ENCODE measurements at places on chromosomes 16 and 17. TPM values are rescaled to one million over a fixed set of nuclear protein-coding genes. Genes with fewer than 3 reads are reported as not detected.

DNA sequence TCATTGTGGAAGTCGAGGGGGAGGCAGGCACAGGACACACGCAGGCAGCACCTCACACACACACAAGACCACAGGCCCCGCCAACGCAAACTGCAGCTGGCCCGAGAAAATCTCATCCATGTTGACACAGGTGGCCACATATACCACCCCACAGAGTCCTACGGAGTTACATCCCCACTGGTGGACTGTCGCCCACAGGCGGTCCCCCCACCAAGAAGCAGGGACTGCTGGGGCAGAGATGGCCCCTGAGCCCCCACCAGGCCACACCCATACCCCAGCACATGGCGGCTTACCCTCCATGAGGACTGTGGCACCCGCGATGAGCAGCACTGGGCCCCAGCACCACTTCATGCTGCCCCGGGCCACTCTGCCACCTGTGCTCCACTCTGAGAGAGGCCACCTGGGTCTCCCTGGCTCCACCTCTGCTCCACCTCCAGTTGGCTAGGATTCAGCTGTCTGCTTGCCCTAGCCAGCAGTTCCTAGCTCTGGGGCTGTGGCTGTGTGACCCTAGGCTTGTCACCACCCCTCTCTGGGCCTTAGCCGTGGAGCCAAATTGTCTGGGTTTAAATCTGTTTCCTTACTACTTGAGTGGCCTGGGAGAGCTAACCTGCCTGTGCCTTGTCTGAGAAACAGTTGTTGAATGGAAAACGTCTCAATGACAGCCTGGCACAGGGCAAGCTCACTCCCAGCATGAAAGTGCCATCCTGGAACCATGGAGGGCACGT, at the start of gene PRSS53:
Gene PRSS53, minus strand, starts transcription at position 485 of the 725 bp plus-strand sequence. Its CDS starts 134 bp downstream, at position 351.
- DNase-seq, result no peak
- H3K27ac ChIP-seq, result no peak within 1 kb of the TSS
- H3K4me1 ChIP-seq, result peaks cover 5% of the 10 kb centered on the region

CCDC154 gene
- total RNA-seq, result 4.1 TPM

DNA sequence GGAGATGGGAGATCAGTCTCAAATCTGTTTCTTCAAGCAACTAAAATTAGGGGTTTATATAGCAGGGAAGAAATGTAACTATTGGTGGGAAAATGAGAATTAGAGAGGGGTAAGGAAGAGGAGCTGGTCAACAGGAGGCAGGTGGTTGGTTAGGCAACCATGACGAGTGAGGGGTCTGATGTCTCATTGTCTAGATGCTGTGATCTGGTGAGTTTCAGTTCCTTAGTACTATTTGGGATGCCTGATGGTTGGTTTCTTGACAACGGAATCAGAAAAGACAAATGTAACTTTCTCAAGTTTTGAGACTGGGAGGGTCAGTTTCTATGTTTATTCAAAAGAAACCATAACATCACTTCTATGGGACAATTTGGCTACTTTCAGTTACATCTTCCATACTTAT, 415.3 kb upstream of the C16orf82 start:
- no peaks in the 10 kb centered on the region for H3K27me3 ChIP-seq
- no peak overlapping the region for H3K27ac ChIP-seq
- no peaks in the 10 kb centered on the region for H3K36me3 ChIP-seq
- H3K4me1 ChIP-seq, result no peaks in the 10 kb centered on the region
- DNase-seq, result no peak

DNA sequence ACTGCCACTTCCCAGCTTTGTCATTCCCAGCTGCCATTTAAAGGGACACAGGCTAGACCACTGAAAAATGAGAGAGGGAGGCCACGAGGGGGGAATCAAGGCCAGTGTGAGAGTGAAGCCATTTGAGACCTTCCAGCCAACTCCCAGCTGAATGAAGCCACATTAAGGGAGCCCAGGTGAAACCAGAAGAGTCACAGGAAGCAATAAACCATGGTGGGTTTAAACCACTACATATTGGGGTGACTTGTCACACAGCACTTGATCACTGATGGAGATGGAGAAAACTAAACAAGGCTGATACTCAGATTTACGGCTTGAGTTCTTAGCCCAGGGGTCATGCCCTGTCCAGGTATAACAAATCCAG, 2.8 kb upstream of the NUBP1 start:
- no peak overlapping the region for H3K4me3 ChIP-seq
- H3K27ac ChIP-seq, result no peak overlapping the region
- peaks cover 38% of the 10 kb centered on the region for H3K4me1 ChIP-seq
- DNase-seq, result no peak
- H3K36me3 ChIP-seq, result no peaks in the 10 kb centered on the region

- no peaks in the 10 kb centered on the region for H3K36me3 ChIP-seq
- no peaks in the 10 kb centered on the region for H3K27me3 ChIP-seq
- H3K4me3 ChIP-seq, result no peak overlapping the region
- peak; percentile 10 for DNase-seq
These were observed 174.2 kb downstream of the SEC14L1 start for GRCh38 chr17:77315010-77315409.

GRCh38 chr16:62977876-62978275, 941.6 kb upstream of the CDH8 start:
- no peak overlapping the region for H3K4me3 ChIP-seq
- no peaks in the 10 kb centered on the region for H3K27me3 ChIP-seq
- DNase-seq, result no peak
- no peak overlapping the region for H3K27ac ChIP-seq
- no peaks in the 10 kb centered on the region for H3K4me1 ChIP-seq

SLC16A6 gene
- 7.5 TPM for total RNA-seq

SCGB1C2 gene
- not detected for total RNA-seq

KLHL10 gene
- 0.29 TPM for total RNA-seq

GRCh38 chr17:16977932-16978331, 6.0 kb upstream of the TNFRSF13B start:
- H3K4me3 ChIP-seq, result no peak overlapping the region
- H3K4me1 ChIP-seq, result no peaks in the 10 kb centered on the region
- no peak overlapping the region for H3K27ac ChIP-seq
- DNase-seq, result no peak
- H3K36me3 ChIP-seq, result no peaks in the 10 kb centered on the region

DNA sequence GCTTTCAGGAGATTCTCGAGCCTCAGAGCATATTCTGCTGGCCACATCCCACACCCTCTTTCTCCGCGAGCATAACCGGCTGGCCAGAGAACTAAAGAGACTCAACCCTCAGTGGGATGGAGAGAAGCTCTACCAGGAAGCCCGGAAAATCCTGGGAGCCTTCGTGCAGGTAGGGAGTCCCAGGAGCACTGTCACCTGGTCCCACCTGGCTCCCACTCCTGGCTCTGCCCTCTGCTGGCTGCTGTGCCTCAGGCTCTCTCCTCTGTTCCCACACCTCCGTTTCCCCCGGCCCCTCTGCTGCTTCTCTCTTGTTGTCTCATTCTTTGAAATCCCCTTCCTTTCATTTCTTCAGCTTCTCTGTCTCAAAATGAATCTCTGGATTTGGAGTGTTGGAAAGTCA, 16.4 kb downstream of the LPO start:
- no peaks in the 10 kb centered on the region for H3K36me3 ChIP-seq
- no peak overlapping the region for H3K4me3 ChIP-seq
- no peak for DNase-seq
- peaks cover 28% of the 10 kb centered on the region for H3K27me3 ChIP-seq

DNA sequence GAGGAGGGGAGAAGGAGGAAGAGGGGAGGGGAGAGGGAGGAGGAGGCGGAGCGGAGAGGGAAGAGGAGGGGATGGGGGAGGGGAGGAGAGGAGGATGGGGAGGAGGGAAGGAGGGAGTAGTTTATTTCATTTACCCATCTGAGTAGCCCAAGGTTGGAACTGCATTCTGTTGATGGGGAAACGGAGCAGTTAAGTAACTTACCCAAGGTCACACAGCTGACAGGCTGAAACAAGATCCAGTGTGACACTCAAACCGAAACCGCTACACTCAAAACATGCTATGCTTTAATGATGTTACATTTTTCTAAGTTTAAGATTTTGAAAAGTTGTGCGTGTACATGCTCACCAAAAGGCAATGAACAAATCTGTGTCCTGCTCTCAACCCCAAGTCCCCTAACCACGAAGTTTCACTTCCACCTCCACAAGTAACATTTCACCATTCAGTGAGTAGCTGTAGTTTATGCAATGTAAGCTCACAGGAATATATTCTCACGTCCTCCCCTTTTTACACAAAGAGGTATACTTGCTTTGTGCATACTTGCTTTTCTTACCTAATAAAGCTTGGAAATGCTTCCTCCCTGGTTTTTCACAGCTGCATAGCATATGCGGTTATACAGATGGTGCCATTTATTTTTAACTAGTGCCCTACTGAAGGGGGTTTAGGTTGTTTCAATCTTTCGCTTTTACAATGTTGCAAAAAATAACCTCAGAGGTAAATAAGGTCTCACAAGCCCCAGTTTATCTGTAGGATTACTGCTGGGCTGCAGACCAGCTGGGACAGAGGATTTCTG, 275.3 kb downstream of the PARN start:
- no peaks in the 10 kb centered on the region for H3K36me3 ChIP-seq
- peaks cover 6% of the 10 kb centered on the region for H3K4me1 ChIP-seq
- no peak overlapping the region for H3K27ac ChIP-seq
- H3K4me3 ChIP-seq, result no peak overlapping the region

GRCh38 chr17:46025510-46026165, 26.6 kb downstream of the STH start:
- no peaks in the 10 kb centered on the region for H3K27me3 ChIP-seq
- H3K27ac ChIP-seq, result no peak overlapping the region
- peaks cover 30% of the 10 kb centered on the region for H3K36me3 ChIP-seq
- no peaks in the 10 kb centered on the region for H3K4me1 ChIP-seq

GRCh38 chr16:22815863-22816262, 1.9 kb downstream of the HS3ST2 start:
- no peaks in the 10 kb centered on the region for H3K4me1 ChIP-seq
- no peak overlapping the region for H3K27ac ChIP-seq
- H3K27me3 ChIP-seq, result peaks cover 45% of the 10 kb centered on the region
- no peak for DNase-seq
- no peaks in the 10 kb centered on the region for H3K36me3 ChIP-seq

- no peaks in the 10 kb centered on the region for H3K27me3 ChIP-seq
- no peak for DNase-seq
- no peak overlapping the region for H3K27ac ChIP-seq
- H3K36me3 ChIP-seq, result no peaks in the 10 kb centered on the region
- H3K4me1 ChIP-seq, result no peaks in the 10 kb centered on the region
These were observed 88.8 kb downstream of the CYLD start for GRCh38 chr16:50830698-50831097.

- peak within 1 kb of the TSS; percentile 72 for H3K27ac ChIP-seq
- H3K4me3 ChIP-seq, result peak within 1 kb of the TSS; percentile 69
- peak; percentile 90 for DNase-seq
- no peaks in the 10 kb centered on the region for H3K27me3 ChIP-seq
These were observed at the start of gene P3H4 for GRCh38 chr17:41811549-41812380. Gene P3H4, minus strand, starts transcription at chr17:41811949. Its CDS starts 34 bp downstream, at chr17:41811915.

- no peak overlapping the region for H3K27ac ChIP-seq
- H3K4me3 ChIP-seq, result no peak overlapping the region
- no peaks in the 10 kb centered on the region for H3K36me3 ChIP-seq
- H3K4me1 ChIP-seq, result peaks cover 26% of the 10 kb centered on the region
These were observed 68.0 kb downstream of the ZFHX3 start for GRCh38 chr16:72979974-72980373.

- H3K4me1 ChIP-seq, result no peaks in the 10 kb centered on the region
- no peak overlapping the region for H3K4me3 ChIP-seq
- no peak overlapping the region for H3K27ac ChIP-seq
- no peaks in the 10 kb centered on the region for H3K36me3 ChIP-seq
- no peaks in the 10 kb centered on the region for H3K27me3 ChIP-seq
- DNase-seq, result no peak
These were observed 25.9 kb upstream of the APOH start for GRCh38 chr17:66255112-66255511.

EIF3CL gene
- total RNA-seq, result 25.2 TPM

DNA sequence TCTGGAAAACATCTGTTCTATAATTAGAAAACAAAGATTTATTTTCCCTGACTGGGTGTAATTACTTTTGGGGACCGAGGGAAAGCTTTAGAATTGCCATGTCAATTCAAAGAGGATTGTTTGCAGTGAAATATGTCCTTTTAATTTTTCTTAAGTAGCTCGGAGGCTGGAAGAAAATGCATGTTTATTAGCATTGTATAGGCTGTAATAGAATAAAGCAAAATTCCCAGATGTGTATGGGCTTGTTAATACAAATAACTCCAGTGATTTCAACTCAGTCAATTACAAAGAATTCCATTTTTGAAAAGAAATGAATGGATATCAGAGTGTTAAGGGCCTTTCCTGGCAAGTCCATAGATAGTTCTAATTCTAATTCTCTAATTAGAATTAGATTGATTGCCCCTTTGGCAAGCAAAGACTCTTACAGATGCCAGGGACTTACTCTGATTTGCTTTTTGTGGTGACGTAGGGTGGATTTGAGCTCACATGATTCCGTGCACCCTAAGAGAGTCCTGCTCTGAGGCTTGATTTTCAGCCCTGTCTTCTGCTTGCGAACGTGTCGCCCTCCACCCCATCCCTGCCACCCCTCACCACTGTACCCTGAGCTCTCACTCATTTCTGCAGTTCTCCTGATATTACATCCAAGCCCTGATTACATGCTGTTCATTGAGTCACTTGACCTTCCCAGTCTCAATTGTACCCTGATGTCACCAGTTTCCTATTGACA, 70.0 kb upstream of the FAM20A start:
- H3K36me3 ChIP-seq, result no peaks in the 10 kb centered on the region
- no peak overlapping the region for H3K4me3 ChIP-seq
- no peaks in the 10 kb centered on the region for H3K27me3 ChIP-seq
- no peaks in the 10 kb centered on the region for H3K4me1 ChIP-seq
- H3K27ac ChIP-seq, result no peak overlapping the region

DNA sequence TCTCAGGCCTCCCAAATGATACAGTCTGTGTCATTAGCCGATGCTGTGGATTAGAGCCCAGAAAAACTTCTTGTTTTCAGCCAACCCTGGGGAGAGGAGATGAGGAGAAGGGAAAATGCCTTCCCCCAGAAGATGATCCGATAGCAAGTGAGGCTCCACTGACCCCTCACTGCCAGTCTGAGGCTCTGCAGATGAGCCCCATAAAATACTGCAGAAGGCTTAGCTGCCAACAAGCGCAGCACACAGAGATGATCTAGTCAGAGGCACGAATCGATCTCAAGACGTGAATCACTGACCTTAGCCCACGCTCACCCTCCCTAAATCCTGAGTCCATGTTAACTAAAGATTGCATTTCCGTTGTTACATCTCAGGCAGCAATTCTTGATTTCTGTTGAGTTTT, 31.5 kb downstream of the SALL1 start:
- H3K36me3 ChIP-seq, result no peaks in the 10 kb centered on the region
- no peak overlapping the region for H3K4me3 ChIP-seq
- no peak overlapping the region for H3K27ac ChIP-seq
- no peak for DNase-seq
